ENCODE measurements at places on chromosomes 5 and 9.

GRCh38 chr5:40404613-40405012 is 275.1 kb upstream of the PTGER4 start:
- DNase-seq: no peak

DNA sequence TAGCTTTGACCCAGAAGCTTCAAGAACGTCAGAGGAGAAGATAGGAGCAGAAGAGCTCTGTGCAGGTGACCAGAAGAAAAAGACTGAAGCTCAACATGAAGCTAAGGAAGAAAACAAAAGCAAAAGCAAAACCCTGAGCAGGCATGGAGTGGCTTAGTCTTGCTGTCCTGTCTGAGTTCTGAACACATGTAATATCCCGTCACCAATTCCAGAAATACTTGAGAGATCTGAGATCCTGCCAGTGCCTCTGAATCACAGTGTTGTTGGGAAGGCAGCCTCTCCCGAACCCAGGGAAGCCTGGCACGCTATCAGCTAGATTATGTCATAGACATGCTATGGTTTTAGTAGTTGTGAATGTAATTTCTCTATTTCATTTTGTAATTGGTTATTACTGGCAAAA is 235.7 kb downstream of the ICE1 start:
- no peak for DNase-seq

DNA sequence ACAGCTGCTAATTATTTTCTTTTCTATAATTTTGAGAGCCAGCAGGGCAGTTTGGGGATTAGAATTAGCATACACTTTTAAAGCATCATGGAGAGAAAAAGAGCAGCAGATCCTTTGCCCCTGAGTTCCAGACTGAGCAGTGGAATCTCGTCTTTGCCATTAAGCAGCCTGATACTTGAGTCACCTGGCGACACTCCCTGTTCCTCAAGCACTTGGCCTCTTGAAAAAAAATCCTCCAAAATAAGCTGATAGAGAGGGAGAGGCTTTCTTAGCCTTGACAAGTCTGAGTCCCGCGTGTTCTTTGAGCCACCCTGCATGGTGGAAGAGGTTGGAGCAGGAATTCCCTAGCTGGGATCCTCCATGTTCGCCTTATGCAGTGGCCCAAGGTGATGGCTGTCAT is 398.3 kb downstream of the IRX2 start:
- no peak for DNase-seq

GRCh38 chr5:142697356-142698255 is 11.7 kb upstream of the FGF1 start:
- DNase-seq: peak; percentile 75

DNA sequence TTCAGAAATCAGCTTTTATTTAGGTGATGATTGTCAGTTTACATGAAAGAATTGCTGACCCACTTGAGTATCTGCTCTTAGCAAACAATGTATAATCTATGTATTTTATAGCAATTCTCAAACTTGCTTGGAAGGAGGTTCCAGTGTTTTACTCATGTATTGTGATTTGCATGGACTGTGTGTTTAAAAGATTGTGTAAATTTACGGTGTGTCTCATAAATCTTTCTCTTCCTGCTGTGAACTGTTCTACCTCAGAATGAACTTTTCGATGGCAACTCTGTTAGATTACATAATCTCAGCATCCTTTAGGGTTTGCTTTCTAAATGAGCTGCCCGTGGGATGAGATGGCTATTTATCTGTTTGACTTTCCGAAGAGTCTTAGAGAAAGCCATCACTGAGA is 122.5 kb downstream of the MEF2C start:
- DNase-seq: no peak

DNA sequence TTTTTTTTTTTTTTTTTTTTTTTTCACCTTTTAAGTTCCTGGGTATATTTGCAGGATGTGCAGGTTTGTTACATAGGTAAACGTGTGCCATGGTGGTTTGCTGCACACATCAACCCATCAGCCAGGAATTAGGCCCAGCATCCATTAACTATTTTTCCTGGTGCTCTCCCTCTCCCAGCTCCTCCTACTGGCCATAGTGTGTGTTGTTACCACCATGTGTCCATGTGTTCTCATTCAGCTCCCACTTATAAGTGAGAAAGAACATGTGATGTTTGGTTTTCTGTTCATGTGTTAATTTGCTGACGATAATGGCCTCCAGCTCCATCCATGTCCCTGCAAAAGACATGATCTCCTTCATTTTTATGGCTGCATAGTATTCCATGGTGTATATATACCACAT is 350.5 kb downstream of the MAN2A1 start:
- no peak for DNase-seq

DNA sequence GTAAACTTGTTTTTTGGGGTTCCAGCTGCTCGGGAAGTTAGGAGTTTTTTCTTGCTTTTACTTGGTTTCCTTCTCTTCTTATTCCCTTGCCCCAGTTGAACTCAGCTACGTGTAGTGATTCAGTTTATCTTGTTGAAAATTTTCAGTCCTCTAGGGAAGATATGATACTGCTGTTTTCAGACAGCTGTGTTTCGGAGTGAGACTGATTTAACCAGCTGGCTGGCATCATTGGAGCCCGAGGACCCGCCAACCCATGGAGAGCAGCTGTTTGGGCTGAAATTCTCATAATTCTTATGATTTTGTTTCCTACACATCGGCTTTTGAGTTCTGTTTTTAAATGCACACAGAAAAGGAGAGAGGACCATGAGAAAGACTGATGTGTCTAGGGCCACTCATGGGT is 271.5 kb downstream of the NR3C1 start:
- DNase-seq: no peak

DNA sequence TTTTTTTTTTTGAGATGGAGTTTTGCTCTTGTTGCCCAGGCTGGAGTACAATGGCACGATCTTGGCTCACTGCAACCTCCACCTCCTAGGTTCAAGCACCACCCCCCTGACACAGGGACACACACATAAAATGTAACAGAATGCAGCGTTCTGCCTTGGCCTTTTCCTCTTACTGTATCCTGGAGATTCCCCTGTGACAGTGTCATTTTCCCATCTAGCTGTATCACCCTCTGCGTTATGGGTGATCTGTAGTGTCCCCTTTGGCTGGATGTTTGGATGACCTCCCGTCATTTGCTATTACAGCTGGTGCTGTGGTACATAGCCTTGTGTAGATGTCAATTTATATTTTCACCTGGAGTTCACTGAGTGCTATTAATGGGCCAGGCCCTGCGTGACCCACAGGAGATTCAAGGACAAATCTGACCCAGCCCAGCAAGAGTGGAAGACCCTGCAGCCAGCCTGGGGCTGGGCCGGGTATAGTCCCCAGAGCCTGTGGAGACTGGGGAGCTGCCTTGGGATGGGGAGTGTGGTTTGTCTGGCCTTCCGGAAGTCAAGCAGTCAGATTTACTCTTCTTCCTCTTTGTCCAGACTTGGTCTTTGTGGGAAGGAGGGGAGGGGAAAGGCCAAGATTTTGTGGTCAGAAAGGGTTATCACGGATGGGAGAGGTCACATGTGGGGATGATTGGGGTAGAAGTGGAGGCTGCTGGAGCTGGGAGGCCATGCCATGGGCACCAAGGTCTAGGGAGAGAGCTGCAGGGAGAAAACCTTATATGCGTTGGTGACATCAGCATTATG is 43.6 kb downstream of the ERGIC1 start:
- no peak for DNase-seq

DNA sequence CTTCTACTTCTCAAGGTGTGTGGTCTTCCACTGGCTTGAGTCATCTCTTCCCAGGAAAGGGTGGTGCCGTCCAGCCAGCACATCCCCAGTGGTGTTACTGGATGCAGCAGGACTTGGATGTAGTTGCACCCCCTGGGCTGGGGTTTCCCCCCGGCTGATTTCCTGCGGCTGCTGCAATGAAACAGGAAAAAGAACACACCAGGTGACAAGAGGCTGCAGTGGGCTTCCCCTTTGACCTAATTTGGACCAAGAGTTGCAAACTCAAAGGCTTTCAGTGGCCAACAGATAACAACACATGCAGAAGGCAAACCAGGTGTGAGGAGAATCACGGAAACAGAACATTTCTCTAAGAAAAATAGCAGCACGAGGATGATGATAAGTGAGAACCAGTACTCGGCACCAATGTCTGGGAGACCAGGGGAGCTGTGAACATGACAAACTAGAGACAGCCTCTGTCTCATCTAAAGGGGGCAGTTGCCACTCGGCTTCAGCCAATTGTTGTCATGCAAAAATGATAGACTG is 83.7 kb downstream of the PDE6A start:
- DNase-seq: no peak

DNA sequence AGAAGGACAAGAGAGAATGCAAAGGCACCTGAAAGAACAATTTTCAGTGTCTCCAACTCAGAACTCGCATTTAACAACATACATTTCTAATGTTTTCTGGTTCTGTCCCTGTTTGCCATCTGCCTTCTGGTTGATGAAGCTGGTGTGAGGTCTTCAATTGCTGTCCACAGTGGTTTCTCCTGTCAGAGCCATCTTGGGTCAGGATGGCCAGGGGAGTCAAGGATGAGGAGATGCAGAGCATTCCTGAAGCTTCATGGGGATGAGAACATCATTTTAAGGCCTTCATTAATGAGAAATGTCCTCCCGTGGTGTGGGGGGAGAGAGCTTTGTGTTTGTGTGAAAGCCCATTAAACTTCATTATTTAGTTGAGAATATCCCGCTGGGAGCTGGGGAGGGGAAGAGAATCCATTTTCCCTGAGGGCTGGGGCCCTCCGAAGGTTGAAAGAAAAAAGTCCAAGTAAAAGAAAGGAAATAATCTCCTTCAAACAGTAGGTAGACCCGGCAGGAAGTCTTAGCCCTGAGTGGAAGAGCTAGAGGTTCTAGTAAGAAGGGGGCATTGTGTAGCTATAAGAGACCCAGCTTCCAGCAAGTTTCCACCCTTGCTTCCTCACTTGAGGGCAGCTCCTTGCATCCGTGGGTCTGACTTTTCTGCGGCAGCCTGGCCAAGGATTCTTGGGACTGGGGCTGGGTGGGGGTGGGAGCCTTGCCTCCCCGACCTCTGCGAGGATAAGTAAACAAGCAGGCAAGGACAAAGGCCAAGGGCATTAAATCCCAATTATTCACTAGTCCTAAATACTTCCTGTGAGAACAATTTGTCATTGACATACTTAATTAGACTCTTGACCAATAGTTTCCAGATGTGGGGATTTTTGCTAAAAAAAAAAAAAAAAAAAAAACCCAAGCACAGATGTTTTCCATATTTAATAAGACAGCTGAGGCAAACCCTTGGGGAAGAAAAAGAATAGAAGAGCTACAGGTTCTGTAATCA is 119.2 kb downstream of the MSX2 start:
- no peak for DNase-seq

DNA sequence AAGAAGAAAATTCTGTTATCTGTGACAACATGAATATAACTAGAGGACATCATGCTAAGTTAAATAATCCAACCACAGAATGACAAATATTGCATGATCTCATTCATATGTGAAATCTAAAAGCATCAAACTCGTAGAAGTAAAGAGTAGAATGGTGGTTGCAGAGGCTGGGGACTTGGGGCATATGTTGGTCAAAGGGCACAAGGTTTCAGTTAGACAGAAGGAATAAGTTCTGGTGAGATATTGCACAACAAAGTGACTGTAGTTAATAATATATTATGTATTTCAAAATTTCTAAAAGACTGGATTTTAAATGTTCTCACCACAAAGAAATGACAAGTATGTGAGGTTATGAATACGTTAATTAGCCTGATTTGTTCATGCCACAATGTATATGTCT is 24.8 kb downstream of the GRIA1 start:
- DNase-seq: no peak

All from sciatic nerve (tissue), 2 donors.